ENCODE measurements at places on chromosomes 7 and 10. TPM values are rescaled to one million over a fixed set of nuclear protein-coding genes. Genes with fewer than 3 reads are reported as not detected.

DNA sequence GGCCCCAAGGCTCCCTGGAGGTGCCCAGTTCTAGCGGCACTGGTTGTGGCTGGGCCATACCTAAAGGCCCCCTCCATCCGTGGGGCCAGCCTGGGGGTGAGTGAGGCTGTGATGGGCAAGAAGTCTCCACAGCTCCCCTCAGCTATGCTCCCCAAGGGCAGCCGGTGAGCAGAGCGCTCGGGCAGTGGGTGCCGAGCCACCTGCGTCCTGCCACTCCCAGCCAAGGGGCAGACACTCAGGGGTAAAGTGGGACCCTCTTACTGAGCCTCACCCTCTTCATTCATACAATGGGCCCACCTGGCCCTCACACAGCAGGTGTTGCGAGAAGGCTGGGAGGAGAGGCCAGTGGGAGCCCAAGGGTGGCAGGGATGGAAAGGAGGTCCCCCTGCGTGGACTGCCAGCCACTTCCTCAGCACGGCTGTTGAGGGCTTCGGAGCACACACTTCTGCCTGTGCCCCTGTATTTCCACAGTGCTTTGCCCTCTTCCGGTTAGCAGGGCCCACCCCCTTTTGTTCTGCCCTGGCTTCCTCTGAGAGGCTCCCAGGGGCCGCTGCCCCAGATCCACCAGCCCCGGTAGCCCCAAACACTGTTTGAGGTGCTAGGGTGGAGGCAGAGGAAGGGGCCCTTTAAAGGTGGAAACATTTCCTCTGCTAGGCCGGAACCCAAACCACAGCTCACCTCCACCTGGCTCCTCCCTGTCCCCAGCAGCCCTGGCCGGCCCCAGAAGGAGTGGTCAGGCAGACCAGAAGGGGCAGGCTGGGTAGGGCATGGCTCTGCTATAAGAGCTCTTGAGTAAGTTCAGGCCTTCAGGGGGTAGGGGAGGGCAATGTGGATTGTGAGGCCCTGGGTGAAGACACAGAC is 16.4 kb upstream of the C10orf105 start:
- no peak for DNase-seq

DNA sequence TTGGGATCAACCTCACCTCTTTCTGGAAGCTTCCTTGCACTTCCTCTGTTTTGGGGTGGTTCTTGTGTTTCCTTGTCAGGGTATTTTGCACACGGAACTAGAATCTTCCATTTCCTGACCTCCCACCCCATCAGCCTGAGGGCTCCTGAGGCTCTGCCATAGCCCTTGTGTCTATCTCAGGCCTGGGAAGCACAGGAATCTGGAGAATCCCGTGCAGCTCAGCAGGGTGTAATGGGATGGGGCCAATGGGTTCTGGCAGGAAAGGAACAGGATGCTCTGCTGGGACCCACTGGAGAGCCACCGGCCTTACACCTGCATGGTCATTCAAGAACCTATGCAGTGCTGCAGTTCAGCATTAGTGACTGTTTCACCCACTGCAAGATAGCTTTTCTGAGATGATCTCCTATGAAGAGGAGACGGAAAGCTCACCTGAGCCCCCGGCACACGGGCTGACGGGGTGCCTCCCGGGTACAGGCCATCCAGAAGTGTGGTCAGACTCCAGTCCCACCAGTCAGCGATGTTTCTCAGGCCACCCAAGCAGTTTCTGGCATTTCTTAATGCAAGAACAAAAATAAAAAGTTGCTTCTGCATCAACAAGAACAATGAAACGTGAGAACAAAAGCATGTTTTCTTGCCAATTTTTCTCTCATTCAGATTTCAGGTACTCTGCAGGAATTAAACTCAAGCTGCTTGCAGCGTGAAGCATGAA is 133.2 kb downstream of the PKD1L1 start:
- no peak for DNase-seq

GRCh38 chr7:40316176-40316575 is 181.4 kb downstream of the SUGCT start:
- DNase-seq: no peak

GRCh38 chr7:142567201-142568075 is 181.8 kb upstream of the PRSS1 start:
- DNase-seq: no peak

- no peak for DNase-seq
These were observed 45.5 kb downstream of the TNPO3 start for GRCh38 chr7:129009437-129009836.

- no peak for DNase-seq
These were observed 47.1 kb upstream of the SVIL start for GRCh38 chr10:29681676-29682448.

- DNase-seq: no peak
These were observed 744.7 kb upstream of the GALNT17 start for GRCh38 chr7:70387217-70387616.

The CADPS2 gene
- total RNA-seq: 7.5 TPM

- no peak for DNase-seq
These were observed 32.8 kb upstream of the TAS2R16 start for GRCh38 chr7:123028339-123028738.

DNA sequence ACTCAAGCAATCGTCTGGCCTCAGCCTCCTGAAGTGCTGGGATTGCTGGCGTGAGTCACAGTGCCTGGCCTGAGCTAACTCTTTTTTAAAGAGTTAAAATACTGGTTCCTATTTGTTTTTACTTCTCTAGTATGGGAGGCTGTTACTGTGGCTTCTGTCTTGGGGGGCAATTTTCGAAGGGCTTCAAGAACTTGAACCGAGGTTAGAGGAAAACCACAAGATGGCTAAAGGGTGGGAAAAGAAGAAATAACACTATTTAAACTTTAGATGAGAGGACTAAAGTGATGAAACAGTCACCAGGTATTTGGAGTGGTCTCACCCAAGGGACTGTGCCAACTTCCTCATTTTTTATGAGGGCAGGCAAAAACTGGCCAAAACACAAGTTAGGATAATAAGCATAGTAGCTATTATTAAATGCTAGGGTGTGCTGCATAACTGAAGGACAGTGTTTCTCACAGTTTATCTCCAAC is 17.8 kb downstream of the MET start:
- peak; percentile 84 for DNase-seq

All from PC-3 (cell line).